ENCODE measurements at places on chromosomes 13 and 19.

- no peak for DNase-seq
Observed at GRCh38 chr13:25707726-25708125, 336.0 kb downstream of the ATP8A2 start.

- DNase-seq = no peak
Observed at GRCh38 chr19:996051-996838, 4.0 kb upstream of the GRIN3B start.

GRCh38 chr13:64510747-64511146, 2719.4 kb downstream of the PCDH9 start:
- no peak for DNase-seq

DNA sequence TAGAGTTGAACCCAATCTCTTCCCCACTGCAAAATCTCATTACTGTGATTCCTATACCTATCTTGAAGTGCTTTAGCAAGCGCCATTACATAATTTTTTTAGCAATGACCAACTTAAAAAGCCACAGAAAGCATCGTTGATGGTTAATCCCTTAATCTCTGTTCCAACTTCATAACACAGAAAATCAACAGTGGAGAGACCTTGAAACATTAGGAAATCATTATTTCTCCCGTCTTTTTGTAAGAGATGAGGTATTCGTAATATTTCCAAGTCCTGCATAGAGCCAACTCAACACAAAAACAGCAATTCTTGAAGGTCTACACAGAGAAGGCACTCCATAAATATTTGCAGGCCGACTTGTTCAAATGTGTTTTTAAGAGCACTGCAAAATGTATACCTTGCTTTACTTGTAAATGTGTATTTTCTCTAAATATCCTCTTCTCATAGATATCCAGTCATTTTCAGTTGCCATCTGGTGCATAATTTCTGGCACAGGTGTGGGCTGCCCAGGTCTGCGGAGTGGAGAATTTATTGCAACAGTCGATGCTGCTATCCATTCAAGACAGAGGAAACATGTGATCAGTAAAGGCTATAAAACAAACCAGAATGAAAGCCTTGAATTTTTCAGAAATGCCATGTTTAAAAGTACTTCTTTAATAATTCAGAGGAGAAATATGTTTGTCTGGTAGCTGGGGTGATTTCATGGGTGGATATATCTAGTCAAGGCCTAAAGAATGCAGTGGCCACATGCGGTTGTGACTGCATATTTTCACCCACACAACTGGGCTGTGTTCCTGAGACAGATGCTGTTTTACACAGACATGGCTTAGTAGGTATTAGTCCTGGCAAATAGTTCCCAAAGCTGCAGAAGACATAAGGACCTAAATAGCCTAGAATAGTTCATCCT, 234.3 kb upstream of the STARD13 start:
- no peak for DNase-seq

All from Kasumi-1 (cell line).